Ecto neural progenitor cell (in vitro differentiated cells): ENCODE measurements at places on chromosomes 3 and 15.

DNA sequence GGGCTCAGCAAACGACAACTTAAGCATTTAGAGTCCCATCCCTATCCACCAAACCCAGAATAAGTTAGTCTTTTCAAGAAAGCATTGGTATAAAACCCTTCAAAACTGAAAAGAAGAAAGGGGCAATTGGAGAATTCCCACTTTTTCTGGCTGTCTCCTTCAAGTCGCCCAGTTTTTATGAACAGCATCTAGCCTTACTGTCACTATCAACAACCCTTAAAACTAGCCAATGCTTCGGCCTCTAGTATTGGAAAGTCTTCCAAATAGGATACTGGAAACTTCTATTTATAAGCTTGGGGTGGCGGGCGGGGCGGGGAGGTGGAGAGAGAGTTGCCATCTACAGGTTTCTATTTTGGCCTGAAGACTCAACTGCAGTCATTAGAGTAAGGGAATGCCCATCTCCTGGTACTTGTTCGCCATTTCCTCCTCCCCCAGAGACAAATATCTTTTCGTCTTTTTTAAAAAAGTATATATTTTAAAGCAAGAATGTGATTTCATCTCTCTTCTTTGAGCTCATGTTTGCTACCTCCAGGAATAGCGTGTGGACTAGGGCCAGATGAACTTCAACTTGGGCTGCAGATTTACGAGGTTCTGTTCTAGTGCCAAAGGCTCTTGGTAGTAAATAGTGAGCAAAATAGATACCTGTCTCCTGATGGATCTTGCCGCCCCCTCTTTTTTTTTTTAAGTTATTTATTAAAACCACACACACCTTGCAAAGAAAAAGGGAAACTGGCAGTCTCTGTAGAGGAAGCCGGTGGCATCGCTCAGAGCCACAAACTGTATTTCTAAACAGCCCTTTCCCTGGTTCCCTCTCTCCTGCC lies 2.7 kb downstream of the BCL6 start:
- no peak for DNase-seq

- no peak for DNase-seq
These were observed 213.8 kb downstream of the ARRDC4 start for GRCh38 chr15:98174286-98174685.

- DNase-seq, result no peak
These were observed 136.7 kb upstream of the WNT5A start for GRCh38 chr3:55623786-55624185.

DNA sequence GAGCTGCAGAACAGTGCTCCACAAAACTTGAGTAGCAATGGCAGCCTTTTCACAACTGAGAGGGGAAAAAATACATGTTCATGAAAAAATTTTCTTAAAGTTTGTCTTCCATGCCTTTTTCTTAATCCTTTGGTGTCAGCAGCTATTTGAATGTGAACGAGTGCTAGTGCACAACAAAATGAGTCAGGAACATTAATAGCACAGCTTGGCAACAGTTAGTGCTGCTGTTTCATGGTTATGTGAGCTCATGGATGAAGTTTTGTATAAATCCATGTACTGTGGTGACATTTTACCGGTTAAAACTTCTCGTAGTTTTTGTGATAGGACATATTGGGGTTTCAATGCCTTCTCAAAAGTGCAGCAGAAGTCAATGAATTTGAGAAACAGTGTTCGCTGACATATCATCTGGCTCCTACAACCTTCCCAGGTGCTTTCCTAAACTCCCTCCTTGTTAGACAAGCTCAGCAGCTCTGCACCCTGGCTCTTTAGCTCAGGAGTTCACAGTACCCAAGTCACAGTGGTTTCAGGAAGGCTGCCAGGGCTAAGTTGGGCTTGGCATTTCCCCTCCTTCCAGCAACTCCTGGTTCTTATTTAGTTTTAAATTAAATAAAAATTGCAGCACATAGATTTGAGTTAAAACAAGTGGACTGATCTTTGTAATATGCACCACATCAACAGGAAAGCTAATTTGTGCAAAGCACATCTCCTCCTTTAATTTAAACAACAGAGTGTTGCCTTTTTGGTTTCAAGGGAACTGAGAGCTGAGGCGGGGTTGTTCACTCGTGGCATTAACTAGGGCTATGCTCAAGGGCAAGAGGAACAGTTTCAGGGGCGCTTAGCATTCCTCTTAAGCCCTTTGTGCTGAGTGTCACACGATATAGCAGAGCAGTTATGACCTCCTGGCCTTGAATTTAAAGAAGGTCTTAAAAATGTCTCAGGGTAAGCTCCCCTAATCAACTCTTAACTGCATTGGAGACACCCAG lies 362.8 kb downstream of the CHST2 start:
- DNase-seq, result no peak

DNA sequence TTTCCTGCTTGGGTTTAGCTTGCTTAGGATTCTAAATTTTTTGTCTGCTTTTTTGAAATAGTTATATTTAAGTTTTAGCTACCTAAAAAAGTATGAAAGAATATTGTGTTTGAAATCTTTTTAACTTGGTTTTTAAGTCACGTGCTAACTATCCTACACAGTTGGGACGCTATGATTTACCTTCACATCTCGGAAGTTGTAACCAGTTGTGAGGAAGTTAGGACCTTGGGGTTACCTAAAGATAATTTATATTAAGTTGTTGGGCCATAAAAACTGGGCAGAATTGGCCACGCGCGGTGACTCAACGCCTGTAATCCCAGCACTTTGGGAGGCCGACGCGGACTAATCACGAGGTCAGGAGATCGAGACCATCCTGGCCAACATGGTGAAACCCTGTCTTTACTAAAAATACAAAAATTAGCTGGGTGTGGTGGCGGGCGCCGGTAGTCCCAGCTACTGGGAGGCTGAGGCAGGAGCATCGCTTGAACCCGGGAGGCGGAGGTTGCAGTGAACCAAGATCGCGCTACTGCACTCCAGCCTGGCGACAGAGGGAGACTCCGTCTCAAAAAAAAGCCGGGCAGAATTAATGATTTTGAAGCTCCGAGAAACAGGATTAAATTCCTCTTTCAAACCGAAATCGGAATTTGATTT lies 1.0 kb downstream of the ZFAND6 start:
- DNase-seq, result no peak

DNA sequence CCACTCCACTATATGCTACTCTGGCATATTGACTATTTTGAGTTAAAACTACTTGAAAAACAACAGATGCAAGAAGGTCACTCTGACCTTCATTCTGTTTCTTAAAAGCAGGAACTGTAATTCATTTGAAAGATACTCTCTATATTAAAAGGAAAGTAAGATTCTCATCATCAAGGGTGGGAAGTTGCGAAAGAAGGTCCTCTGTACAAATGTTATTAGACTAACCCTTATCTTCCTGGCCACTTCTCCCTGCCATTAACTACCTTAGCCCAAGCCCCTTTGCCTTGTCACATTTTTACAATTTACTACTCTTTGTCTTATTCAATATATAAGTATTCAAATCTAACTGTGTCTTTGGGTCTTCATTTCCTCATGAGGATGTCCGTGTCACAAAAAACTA lies 16.1 kb downstream of the SIDT1 start:
- DNase-seq, result no peak

DNA sequence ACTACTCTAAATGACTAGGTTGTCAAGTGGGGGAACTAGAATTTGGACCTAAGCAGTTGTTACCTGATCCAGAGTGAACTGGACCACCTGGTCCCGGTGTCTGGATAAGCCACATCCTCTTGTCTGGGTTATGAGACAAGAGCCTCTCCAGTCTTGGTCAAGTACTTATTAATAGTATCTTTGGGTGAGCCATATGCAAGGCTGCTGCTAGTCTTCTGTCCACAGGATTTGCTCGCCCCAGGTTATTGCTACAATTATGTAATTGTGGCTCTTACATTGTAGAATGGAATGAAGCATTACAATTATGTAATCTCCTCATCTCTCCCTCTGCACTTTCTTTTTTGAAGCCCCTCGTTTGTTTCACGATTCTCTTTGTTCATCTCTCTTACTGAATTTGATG lies 24.0 kb upstream of the AGBL1 start:
- DNase-seq, result no peak

DNA sequence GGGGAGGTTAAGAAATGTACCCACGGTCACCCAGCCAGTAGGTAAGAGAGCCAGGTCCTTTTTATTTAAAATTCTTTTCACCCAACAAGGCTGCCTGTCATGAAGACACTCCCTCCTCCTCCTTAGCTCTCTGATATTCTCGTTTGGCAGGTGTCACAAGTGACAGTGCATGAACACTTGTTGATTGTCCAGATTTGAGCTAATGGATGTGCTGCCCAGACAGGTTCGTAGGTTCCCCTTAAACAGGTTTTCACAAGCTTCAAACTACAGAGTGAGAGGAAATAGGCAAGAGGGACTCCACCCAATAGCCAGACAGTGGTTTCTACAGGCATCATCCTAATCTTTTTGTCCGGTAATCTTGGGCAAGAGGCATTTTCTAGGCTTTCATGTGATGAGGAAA lies 32.2 kb downstream of the ATP13A4 start:
- DNase-seq, result no peak

GRCh38 chr15:65939901-65940617 lies 70.8 kb downstream of the RAB11A start:
- no peak for DNase-seq

- no peak for DNase-seq
These were observed 3.7 kb upstream of the FAM131A start for GRCh38 chr3:184333700-184334099.

DNA sequence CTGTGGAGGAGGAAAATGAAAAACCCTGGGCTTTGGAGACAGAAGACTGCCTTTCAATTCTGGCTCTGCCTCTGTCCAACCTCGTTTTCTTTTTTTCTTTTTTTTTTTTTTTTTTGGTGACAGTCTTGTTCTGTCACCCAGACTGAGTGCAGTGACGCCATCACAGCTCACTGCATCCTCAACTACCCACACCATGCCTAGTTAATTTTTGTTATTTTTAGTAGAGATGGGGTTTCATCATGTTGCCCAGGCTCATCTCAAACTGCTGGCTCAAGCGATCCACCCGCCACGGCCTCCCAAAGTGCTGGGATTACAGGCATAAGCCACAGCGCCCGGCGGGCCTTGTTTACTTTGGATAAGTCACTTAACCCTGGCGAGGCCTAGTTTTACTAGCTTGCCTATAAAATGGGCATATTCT lies 66.3 kb upstream of the SLC25A26 start:
- no peak for DNase-seq
